RPMI7951 (cell line): ENCODE measurements at places on chromosomes 2 and 18. TPM values are rescaled to one million over a fixed set of nuclear protein-coding genes. Genes with fewer than 3 reads are reported as not detected.

GRCh38 chr18:11880586-11881304 lies 27.4 kb downstream of the MPPE1 start:
- DNase-seq = no peak

- DNase-seq = no peak
Measured at GRCh38 chr2:143682436-143683055, 553.3 kb downstream of the ARHGAP15 start.

DNA sequence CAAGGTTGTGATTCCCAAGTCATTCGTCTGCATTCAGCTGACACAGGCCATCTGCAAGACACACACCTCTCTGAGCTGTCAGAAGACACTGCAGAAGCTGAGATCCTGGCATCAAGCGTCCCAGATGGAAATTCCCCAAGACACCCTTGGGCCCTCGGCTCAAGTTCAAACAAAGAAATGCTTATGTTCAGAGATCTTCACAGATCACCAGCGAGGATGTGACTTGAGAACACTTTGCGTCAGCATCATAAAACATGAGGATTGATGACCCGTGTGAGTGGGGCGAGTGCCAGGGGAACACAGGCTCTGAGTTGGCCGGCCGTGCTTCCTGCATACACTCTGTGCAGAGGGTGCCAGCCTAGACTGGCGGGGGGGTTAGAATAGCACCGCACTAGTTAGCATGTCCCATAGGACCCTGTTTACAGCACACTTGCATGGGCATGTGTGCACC lies 36.8 kb downstream of the KCNIP3 start:
- DNase-seq = peak; percentile 100

- no peak for DNase-seq
Measured at GRCh38 chr2:129775952-129776653, 203.4 kb upstream of the RAB6C start.

GRCh38 chr2:206783718-206784117 lies 18.3 kb downstream of the FASTKD2 start:
- peak; percentile 19 for DNase-seq

GRCh38 chr2:241094172-241094571 lies 7.9 kb downstream of the MTERF4 start:
- no peak for DNase-seq

- peak; percentile 98 for DNase-seq
Measured at GRCh38 chr2:199911052-199911876, at the start of gene C2orf69. C2orf69 (plus strand) TSS chr2:199911293; CDS start chr2:199911439, 146 bp downstream.

DNA sequence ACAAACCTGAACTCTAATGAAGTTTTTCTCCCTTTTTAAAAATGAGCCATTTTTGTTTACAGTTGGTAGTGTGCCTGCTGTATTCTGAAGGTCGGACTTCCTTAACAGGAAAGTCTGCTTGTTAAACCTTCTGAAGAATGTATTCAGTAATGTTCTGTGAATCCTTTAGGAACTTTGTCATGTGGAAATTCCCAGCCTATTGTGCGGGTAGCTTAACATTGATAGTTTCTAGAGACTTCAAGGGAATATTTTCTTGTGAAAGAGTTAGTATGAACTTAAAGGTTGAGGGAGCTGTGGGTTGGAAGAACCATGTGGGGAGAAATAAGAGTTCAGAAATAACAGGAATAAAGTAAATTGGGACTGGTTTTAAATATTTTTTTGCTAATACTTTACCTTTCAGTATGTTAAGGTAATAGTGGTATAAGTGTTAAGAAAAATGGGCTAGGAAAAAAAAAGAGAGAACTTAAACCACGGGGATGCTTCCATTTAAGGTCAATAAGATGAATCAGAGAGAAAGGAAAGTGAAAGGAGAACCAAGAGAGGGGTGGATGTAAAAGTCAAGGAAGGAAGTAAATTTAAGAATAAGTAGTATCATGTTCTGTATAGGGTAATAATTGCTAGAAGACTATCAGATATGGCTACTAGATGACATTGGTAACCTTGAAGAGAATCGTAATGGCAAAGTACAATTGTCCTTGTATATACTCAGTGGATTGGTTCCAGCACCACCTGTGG lies 90.5 kb downstream of the PMS1 start:
- peak; percentile 9 for DNase-seq

DNA sequence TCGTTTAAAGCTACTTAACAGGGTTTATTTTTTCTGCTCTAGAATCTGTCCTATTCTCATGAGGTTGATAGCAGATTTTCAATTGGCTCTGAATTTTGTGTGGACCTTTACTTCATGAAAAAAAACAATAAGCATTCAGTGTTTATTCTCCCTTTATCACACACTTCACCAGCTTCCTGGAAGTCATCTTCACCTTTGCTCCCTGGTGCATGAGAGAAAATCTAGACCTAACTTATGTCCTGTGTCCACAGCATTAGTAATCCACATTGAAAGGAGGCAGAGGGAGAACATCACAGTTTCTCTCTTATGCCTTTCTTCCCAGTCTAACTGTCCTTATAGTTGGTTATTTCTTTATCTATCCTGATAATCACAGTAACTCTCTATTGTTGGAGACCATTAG lies 316.1 kb downstream of the PTH2R start:
- no peak for DNase-seq

DNA sequence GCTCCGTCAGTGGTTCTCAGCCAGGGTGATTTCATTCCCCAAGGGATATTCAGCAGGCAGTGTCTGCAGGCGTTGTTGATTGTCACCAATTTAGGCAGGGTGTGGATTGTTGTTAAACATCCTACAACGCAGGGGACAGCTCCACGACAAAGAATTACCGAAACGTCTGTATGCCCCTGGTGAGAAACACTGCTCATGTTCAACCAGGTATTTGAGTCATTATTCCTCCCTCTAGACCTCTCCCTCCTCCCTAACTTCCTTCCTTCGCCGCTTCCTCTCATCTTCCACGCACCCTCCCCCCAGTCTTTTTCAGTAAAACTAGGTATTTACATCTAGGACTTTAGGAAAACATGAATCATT lies 50.8 kb downstream of the NCK2 start:
- no peak for DNase-seq

DNA sequence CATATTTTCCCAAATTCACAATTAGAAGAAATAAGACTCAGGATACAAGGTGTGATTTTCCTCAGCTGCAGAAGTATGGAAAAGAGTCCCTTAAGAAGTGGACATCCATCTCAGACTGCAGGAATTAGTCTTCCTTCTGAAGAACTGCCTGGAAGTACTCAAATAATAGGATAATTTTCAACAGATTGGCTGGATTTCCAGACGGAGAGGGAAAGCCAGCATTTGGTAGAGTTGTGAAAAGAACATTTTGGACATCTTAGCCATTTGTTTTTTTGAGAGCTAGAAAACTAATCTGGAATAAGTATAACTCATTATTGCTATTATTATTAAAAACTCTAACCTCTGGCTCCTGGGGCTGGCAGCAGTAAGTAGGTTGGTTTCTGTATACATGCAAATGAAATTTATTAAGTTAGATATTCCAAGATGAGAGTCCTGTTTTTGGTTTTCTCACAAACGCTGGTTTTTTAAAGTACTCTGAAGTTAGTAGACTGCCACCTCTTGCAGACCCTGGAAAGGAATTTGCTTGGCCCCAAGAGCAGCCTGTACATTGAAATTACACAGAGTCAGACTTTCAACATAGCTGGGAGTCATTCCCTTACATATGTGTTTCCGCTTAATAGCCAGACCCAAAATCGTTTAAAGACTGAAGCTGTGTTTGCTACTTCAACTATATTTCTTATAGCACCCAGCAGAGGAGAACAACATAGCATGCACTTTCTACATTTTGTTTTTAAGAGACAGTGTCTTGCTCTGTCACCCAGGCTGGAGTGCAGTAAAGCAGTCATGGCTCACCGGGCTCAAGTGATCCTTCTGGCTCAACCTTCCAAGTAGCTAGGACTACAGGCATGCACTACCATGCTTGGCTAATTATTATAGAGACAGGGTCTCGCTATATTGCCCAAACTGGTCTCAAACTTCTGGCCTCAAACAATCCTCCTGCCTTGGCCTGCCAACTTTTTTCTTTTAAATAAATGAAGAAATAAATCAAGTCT lies 142.4 kb downstream of the THADA start:
- DNase-seq = no peak

GRCh38 chr2:120875431-120875830 lies 139.8 kb downstream of the GLI2 start:
- DNase-seq = no peak

DNA sequence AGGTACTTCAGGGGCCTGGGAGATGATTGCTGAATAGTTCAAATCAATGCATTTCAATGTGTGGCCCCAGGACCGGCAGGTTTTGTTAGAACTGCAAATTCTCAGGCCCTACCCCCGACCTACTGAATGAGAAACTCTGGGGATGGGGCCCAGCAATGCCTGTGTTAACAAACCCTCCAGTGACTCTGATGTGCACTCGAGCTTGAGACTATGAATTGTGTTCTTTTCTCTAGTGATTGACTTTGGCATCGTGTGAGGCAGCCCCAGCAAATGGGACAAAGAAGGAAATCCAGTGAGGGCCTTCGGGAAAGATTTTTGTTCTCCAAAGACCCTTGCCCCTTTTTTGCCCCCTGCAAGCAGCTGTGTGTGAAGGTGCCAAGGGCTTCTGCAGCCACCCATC lies 22.4 kb downstream of the ALK start:
- no peak for DNase-seq

GRCh38 chr2:99451686-99452085 lies 38.1 kb downstream of the REV1 start:
- no peak for DNase-seq

GRCh38 chr2:188931361-188931760 lies 42.8 kb upstream of the COL3A1 start:
- no peak for DNase-seq

GRCh38 chr18:31046916-31047315 lies 4.4 kb upstream of the DSC3 start:
- no peak for DNase-seq

DNA sequence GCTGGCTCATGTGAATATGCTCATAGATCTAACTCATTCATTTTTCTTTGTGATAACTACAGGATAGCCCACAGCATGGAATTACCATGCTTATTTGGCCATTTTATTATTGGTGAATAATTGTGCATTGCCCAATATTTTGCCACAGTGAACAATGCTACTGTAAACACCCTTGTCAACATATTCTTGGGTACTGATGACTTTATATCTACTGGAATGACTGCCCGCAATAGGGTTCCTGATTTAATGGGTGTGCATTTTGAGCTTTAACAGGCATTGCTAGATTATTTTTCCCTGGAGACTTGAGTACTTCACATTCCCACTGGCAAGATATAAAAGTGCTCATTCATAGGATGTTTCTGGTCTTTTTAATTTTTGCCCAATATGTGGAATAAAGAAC lies 42.7 kb upstream of the EVA1A start:
- no peak for DNase-seq

DNA sequence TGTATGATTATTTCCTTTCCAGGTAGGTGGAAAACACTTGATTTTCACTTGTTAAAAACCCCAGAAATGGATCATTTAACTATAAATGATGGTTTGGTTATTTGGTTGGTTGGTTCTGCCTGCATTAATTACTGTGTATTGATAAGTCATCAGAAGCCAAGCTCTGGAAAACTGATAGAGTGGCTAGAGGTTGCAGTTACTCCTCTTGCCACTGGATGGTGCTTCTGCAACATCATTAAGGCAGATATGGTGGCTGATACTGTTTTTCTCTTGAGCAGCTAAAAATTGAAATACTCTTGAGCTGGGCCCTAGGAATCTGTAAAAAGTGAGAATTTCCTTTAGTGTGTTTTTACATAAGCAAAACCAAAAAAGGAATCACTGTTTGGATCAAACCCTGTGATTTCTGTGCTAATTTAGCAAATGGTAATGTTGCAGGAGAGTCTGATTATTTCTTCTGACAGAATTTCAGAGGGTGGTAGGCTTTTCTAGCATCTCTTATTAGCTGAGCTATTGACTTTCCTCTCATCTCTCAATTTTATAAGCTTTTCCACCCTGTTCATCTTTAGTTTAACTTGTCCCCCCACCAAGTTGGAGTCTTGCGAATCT lies 54.3 kb downstream of the RAB10 start:
- peak; percentile 29 for DNase-seq

- no peak for DNase-seq
Measured at GRCh38 chr2:69639266-69639665, 4.3 kb downstream of the AAK1 start.

DNA sequence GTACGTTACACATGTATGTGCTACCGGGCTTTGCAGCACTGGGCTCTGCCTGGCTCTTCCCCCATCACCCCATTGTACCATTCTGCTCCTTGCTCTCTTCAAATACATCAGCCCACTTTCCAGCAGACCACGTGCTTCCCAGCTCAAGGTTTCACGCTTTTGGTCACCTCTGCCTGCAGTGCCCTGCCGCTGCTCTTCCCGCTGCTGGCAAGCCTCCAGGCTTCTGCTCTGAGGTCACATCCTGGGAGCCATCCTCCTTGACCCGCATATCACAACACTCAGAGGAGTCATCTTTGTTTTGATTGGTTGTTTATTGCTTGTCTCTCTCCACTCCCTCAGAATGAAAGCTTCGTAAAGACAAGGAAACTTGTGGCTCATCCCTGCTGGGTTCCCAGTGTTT lies 34.1 kb downstream of the KIF5C start:
- DNase-seq = peak; percentile 55

- no peak for DNase-seq
Measured at GRCh38 chr18:37607281-37607680, 41.7 kb upstream of the CELF4 start.

DNA sequence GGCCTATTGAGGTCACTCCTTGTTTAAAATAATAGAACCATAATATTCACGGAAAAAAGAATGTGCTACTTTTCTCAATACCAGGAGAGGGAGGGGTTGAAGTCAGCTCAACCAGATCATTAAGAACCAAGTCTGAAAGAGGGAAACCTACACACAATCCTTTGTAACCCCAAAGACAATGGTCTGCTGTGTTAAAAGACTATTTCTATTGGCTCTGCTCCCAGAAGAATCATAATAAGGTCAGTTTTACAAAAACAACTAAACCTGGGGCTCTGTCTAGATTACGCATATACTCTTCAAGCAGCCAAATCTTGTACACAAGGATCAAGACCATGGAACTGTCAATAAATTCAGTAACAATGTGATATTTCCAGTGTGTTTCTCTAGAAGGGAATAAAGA lies 177.2 kb upstream of the CRIM1 start:
- DNase-seq = peak; percentile 5

The SERPINB10 gene
- total RNA-seq = 0.10 and 0.60 TPM in 2 replicates

The AGXT gene
- 0.10 and 0.24 TPM in 2 replicates for total RNA-seq

The ASAP2 gene
- total RNA-seq = 40.1 and 46.7 TPM in 2 replicates

The EPB41L3 gene
- total RNA-seq = 5.8 and 6.4 TPM in 2 replicates

The PLCD4 gene
- 8.5 and 10.2 TPM in 2 replicates for total RNA-seq
